ENCODE measurements at places on chromosomes 6 and 20.
A peak's percentile ranks its signal among the peaks of the same experiment; 100 is the strongest.

- peak; percentile 61 for DNase-seq
Measured at GRCh38 chr20:910870-911770, 5.0 kb downstream of the ANGPT4 start.

DNA sequence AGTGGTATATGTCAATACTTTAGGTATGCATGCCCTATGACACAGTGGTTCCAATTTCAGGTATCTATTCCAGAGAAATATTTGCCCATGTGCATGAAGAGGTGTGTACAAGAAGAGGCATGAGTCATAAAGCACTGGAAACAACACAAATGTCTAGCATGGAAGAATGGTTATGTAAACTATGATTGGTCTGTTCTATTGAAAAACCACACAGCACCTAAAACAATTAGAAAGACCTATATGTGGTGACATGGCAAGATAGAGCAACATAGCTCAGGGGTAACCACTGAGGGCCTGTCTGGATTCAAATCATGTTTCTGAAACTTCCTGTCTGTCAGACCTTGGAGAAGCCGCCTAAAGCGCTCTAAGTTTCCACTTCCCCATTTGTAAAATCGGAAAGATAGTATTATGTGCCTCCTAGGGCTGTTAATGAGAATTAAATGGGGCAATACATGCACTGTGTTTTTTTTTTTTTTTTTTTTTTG lies 76.0 kb upstream of the SHLD1 start:
- DNase-seq, result no peak

DNA sequence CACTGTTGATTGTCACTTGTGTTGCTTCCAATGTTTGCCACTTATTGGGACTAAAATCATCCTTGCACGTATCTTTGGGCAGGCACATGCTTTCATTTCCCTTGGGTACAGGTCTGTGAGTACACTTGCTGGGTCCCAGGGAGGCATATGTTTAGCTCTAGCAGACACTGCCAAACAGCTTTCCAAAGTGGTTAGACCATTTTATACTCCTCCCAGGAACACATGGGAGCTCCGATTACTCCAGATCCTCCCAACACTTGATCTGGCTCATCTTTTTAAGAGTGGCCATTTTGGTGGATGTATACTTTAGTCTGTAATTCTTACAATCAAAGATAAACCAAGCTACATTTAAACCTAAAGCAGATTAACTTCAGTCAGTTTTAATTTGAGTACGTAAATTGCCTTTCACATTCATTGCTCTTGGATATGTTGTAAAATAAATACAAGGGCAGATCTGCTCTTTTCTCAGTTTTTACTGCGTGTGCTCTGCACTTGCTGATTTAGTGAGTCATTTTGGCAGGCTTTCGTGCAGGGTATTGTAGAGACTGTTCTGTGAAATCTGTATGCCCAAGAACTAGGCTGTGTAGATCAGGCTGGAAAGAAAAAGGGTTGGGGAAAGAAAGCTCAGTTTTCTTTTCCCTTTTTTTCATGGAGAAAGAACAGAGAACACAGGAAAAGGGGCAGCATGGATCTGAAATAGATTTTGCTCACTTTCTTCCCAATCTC lies 19.5 kb downstream of the SLC22A1 start:
- peak; percentile 84 for DNase-seq

DNA sequence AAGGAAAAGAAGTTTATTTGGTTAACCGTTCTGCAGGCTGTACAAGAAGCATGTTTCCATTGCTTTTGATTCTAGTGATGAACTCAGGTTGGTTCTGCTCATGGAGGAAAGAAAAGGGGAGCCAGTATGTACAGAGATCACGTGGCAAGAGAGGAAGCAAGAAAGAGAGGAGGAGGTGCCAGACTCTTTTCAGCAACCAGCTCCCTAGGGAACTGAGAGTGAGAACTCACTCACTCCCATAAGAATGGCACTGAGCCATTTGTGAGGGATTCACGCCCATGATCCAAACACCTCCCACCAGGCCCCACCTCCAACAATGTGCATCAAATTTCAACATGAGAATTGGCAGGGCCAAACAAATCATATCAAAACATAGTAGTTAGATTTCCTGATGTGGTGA lies 649.1 kb downstream of the EPM2A start:
- peak; percentile 20 for DNase-seq

- no peak for DNase-seq
Measured at GRCh38 chr6:163943607-163944385, 529.3 kb downstream of the QKI start.
